ENCODE measurements at places on chromosomes 1 and 21.

GRCh38 chr21:34932233-34932632 is 116.9 kb downstream of the RUNX1 start:
- DNase-seq: no peak

DNA sequence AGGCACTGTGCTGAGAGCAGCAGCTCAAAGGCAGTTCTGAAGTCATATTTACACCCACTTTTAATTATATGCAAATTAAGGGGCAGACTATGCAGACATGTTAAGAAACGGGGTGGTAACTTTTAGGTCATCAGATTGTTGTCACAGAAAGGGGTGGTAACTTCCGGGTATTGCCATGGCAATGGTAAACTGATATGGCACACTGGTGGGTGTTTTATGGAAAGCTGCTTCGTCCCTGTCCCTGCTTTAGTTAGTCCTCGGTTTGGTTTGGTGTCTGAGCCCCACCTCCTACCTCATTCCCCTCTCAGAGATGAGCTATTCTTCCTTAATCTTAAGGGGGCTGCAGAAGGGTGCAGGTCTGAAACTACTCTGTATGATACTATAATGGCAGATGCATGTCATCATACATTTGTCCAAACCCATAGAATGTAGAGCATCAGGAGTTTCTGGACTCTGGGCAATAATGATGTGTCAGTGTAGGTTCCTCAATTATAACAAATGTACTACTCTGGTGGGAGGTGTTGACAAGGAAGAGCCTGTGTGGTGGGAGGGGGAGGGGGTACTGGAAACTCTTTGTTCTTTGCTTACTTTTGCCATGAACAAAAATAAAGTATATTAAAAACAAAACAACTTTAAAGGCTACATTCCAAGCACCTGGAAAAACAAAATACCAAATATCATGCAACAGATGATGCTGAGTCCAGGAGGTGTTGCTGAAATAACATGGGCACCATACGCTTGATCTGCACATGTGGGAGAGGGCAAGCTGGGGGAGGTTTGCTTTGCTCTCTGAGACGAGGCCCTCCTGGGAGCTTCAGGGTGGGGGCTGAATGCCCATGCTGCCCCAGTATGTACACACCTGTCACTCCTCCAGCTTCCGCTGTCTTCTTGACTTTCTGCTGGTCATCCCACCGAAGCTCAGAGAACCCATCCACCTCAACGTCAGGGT is 6.3 kb downstream of the PARP1 start:
- DNase-seq: no peak

GRCh38 chr1:177902266-177902665 is 67.6 kb downstream of the SEC16B start:
- DNase-seq: no peak

DNA sequence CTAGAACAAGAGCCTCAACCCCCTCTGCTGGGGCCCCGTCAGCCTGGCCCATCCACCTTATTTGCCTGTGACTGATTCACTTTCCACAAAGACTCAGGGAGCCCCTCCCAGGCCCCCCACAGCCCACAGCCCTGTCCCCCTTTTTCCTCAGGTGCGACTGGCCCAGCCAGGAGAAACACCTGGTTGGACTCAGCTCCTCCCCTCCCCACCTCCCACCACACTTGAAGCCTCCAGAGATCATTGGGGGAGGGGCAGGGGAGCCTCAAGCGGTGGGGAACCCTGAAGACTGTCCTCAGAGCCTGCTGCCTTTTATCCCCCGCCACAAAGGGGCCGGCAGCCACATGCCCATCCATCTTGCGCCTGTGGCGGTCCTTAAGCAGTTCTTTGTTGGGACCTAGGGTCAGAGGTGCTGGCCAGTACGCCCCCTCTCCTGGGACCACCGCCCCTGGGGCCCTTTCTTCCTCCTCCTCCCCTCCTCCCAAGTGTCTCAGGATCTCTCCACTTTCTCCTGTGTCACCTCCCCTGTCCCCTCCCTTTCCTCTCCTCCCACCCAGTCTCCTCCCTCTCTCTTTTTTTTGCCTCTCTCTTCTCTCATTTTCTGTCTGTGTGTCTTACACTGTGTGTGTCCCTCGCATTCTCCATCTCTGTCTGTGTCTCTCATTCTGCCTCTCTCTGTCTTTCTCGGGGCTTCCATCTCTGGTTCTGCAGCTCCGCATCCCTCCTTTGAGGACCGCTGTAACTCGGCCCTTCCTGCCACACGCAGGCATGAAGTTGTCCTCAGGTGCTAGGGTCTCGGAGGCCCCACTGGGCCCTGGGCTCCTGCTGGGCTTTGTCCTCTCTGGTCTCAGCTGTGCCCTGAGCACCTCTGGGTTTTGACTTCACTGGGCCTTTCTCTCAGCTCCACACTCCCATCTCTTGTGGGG is 12.2 kb downstream of the CRABP2 start:
- DNase-seq: no peak

DNA sequence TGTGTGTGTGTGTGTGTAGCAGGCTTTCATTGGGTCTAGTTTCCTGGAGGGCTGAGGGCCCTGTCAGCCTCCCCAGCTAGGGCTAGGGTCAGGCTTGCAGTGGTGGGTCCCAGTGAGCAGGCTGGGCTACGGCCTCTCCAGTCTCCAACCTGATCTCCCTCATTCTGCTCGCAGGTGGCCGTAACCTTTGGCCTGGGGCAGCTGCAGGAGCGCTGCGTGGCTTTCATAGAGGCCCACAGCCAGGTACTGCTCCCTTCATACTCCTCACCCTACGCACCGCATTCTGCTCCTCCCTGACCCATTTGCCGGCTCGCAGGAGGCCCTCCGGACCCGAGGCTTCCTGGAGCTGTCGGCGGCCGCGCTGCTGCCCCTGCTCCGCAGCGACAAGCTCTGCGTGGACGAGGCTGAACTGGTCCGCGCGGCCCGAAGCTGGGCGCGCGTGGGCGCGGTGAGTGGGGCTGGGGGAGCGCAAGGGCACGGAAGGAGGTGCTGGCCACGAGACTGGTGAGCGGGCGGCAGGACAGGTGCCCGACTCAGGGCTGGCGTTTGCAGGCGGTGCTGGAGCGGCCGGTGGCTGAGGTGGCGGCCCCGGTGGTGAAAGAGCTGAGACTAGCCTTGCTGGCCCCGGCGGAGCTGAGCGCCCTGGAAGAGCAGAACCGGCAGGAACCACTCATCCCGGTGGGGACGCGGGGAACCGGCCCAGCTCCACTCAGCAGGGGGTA is 4.7 kb downstream of the BTBD19 start:
- DNase-seq: no peak

DNA sequence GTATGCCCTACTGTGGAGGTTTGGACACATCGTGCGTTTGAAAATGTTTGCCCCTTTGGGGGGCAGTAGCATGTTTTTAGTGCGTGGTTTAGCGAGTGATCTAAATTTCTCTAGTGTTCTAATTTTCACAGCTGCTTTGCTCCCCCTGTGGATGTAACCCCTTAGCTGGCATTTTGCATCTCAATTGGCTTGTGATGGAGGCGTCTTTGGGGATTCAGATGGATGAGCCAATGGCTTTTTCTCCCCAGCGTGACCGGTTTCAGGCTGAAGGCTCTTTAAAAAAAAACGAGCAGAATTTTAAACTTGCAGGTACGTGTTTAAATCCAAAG is 836 bp downstream of the CDC7 start:
- DNase-seq: no peak

GRCh38 chr1:85087659-85088407 is 39.5 kb upstream of the MCOLN3 start:
- no peak for DNase-seq

GRCh38 chr1:72918940-72919339 is 636.6 kb upstream of the NEGR1 start:
- no peak for DNase-seq

DNA sequence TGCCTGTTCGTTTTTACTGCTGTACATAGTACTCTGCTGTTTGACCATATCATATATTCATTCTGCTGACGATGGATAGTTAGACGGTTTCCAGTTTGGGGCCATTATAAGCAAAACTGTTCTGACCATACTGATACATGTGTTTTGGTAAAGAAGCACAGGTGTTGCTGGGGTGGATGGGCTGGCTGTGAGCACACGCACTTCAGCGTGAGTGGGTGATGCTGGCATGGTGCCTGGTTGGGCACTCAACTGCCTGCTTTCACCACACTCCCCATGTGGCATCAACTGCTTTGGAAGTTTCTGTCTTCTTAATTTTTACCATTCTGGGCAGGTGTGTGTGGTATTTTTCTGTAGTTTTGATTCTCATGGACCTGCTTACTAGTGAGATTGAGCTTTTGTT is 37.3 kb downstream of the ADARB1 start:
- no peak for DNase-seq

DNA sequence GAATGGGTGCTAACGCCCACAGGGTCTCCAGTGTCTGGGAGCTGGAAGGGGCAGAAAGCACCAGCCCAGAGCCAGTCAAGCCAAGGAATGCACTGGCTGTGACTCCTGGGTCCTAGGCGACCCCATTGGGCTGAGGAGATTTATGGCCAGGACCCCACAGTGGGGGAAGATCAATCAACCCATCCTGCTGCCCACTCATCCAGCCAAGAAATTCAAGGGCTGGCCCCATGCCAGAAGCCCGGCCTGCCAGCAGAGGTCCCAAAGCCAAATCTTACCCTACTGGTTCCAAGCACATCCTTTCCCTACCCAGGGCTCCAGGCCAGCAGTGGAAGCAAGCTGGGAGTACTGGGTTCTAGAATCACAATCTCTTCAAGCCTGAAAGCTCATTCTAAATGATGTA is 6.8 kb upstream of the PDZK1IP1 start:
- no peak for DNase-seq

- DNase-seq: no peak
Measured at GRCh38 chr1:17393230-17393629, 21.2 kb downstream of the PADI6 start.

- DNase-seq: no peak
Measured at GRCh38 chr1:165116732-165117131, 239.8 kb downstream of the LMX1A start.

GRCh38 chr1:50934838-50935237 is 25.2 kb downstream of the FAF1 start:
- DNase-seq: no peak

DNA sequence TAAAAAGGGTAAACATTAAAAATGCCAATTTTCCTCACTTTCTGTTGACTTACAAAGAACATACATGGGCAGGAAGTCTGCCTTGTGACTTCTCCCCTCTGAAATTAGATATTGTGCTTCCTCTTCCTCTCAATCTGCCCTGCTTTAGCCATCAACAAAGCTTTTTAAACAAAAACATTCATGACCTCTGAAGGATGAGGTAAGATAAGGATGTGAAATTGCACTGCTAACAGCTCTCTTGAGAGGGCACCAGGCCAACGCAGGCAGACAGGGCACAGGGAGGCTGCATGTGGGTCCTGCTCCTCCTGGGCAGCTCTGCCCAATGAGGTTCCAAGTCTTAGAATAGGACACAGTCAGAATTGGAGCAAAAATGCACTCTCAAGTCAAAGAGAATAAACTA is 62.1 kb downstream of the DEGS1 start:
- peak; percentile 19 for DNase-seq

- no peak for DNase-seq
Measured at GRCh38 chr21:36749935-36750575, 51.1 kb downstream of the SIM2 start.

GRCh38 chr1:3727042-3727824 is 25.0 kb upstream of the CCDC27 start:
- no peak for DNase-seq

GRCh38 chr1:23177438-23178380 is 9.1 kb upstream of the LUZP1 start:
- DNase-seq: peak; percentile 31

DNA sequence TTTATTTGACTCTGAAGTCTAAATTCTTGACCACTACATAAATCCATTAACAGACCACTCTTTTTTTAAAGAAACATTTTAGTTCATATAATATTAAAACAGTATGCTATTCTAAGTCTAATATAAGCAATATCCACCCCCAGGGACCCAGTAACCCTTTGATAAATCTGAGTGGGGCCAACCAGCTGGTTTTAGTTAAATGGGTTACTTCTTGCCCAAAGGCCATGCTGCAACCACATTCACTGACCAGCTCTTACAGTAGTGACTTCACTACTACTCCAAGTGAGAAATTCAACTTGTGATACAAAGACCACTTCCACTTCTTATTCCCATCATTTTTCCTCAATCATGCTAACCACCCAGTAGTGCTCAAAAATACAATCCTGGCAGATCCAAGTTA is 20.5 kb downstream of the FUBP1 start:
- DNase-seq: no peak

DNA sequence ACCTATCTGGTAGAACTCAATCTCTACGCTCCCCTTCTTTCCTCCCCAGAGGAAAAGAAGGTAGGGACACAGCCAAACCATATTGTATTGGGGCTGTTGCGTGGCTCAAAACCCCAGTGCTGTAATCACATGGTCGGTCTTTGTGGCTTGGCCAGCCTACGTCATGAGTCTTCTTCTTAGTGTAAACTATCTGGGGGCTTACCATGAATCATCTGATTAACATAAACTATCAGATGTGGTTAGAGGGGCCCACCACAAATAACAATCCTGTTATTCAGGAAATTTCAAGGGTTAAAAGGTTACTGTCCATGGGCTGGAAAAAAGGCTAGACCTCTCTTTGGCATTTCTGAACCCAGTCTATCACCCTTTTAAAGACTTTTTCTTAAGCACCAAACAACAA is 49.5 kb upstream of the GPR52 start:
- no peak for DNase-seq

DNA sequence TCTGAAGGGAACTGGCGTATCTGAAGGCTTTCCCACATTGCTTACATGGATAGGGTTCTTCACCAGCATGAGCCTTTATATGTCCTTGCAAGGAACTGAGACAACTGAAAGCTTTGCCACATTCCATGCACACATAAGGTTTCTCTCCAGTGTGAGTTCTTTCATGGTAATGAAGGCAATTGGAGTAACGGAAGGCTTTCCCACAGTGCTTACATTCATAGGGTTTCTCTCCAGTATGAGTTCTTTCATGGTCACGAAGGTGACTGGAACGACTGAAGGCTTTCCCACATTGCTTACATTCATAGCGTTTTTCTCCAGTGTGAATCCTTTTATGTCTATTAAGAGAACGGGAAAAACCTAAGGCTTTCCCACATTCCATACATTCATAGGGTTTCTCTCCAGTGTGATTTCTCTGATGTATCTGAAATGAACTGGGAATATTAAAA is 15.0 kb downstream of the ZNF124 start:
- no peak for DNase-seq

DNA sequence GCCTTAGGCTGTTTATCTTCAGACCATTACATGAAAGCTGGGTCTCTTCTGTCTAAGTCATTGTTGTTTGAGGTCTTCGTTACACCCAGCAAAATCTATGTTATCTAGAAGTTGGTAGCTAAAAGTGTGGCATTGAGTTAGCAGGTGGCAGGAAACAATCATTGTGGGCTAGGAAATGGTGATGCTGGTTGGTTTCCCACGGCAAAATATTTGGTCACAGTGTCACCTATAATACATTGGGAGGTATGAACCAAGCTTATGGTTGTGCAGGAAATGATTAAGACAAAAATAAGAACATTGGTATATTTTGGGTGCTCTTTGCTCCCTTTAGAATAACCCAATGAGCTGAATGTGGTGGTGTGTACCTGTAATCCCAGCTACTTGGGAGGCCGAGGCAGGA is 169.7 kb downstream of the TRIM33 start:
- DNase-seq: no peak

DNA sequence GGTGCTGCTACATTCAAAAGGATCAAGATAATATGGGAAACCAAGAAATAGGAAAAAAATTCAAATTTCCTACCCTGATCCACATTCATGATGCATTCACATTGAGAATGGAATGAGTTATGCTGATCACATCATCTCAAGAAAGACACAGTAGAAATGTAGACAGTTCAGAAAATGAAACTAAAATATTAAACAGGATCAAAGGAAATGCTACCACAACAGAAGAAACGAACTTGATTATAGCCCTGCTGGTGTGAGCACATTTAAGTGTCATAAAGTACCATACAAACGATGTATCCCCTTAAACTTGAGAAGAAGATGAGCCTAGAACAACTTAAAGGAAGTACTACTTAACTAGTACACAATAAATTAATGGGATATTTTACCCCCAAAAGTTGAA is 21.3 kb downstream of the SYDE2 start:
- DNase-seq: no peak
